Activated CD4-positive, alpha-beta memory T cell treated with anti-CD3 and anti-CD28 coated beads for 36 hours (primary cell): ENCODE measurements at places on chromosomes 5 and 9.
A peak's percentile ranks its signal among the peaks of the same experiment; 100 is the strongest.

DNA sequence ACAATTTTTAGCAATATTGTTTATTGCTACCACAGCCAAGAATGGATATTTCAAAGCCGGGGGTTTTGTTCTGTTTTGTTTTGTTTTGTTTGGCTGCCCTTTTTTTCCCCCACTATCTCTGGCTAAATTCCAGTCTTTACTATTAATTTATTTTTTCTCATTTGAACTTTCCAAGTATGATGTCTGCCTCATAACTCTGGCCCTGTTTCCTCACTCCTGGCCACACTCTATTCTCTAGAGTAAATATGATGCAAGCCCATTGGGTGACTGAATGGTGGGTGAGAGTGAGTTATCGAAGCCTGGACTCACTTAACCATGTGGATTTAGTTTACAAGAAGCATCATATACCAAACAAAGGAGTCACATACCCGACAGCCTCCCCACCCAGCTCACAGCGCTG lies 41.9 kb downstream of the WDR36 start:
- no peak for DNase-seq
- peaks cover 3% of the 10 kb centered on the region for H3K4me1 ChIP-seq
- H3K36me3 ChIP-seq: peaks cover 5% of the 10 kb centered on the region
- peaks cover 3% of the 10 kb centered on the region for H3K27me3 ChIP-seq
- H3K4me3 ChIP-seq: no peak overlapping the region

GRCh38 chr9:113427629-113428028 lies 17.1 kb downstream of the C9orf43 start:
- H3K4me1 ChIP-seq: no peaks in the 10 kb centered on the region
- DNase-seq: no peak
- no peak overlapping the region for H3K27ac ChIP-seq

GRCh38 chr9:69759421-69760277 lies at the start of gene PTAR1:
Gene PTAR1, minus strand, starts transcription at chr9:69760011. Its CDS starts 73 bp downstream, at chr9:69759938.
- no peaks in the 10 kb centered on the region for H3K27me3 ChIP-seq
- peak; percentile 93 for DNase-seq
- H3K4me3 ChIP-seq: peak within 1 kb of the TSS; percentile 92
- peaks cover 13% of the 10 kb centered on the region for H3K36me3 ChIP-seq
- H3K27ac ChIP-seq: peak within 1 kb of the TSS; percentile 89

DNA sequence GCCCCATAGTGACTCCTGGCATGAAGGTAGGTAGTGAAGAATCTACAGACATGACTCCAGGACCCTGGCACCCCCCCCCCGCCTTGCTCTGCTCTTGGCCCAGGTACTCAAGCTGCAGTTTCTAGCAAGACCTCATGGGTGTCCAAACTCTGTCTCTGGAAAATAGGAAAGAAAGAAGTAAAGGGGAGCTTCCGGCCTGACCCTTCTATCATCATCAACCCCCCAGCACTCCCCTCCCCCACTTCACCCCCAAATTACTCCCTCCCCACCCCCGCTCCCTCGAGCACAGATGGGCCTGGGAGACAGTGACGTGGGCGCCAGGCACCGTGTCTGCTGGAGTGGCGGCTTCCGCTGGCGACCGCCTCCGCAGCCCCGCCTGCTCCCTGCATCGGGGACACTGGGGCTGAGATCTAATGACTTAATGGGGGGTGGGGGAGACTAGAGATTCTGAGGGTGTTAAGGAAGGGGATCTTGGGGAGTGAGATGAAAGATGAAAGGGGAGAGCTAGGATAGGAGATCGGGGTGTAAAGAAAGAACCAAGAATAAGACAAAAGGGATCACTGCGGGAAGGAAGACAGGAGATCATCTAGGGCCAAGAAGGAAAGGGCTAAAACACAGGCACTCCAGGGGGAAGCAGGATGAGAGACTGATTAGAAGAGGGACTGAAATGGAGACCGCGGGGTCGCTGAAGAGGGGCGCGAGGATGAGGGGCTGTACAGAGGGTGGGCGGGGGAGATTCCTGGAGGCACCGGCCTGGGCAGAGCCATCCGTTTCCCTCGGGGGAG lies 1.1 kb upstream of the DNAJB5 start:
- peak overlapping the region; percentile 89 for H3K27ac ChIP-seq
- H3K27me3 ChIP-seq: no peaks in the 10 kb centered on the region
- peaks cover 1% of the 10 kb centered on the region for H3K36me3 ChIP-seq
- H3K4me1 ChIP-seq: peaks cover 81% of the 10 kb centered on the region
- peak overlapping the region; percentile 89 for H3K4me3 ChIP-seq
- DNase-seq: peak; percentile 72

DNA sequence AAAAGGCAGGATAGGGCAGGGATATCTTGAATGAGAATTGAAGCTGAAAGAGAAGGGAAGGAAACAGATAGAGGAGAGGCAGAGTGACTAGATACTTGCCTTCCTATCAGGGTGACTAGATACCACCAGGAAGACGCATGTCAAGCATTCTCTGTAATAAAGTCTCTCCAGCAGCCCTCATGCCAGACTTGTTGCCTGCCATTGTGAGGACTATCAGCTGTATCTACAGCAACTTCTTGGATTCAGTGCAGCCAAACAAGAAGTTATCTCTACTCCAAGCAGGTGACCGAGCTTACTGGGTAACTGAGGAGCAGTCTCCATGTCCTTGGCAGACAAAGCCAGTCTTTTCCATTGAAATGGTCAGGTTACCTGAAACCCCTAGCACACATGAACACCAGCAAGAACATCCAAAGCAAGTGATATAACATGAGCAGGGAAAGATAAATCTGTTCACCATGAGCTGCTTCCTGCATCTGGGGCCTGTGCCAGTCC lies 9.3 kb downstream of the SH3RF2 start:
- H3K27me3 ChIP-seq: peaks cover 27% of the 10 kb centered on the region
- H3K4me3 ChIP-seq: no peak overlapping the region
- no peak overlapping the region for H3K27ac ChIP-seq
- peaks cover 29% of the 10 kb centered on the region for H3K4me1 ChIP-seq
- DNase-seq: no peak

DNA sequence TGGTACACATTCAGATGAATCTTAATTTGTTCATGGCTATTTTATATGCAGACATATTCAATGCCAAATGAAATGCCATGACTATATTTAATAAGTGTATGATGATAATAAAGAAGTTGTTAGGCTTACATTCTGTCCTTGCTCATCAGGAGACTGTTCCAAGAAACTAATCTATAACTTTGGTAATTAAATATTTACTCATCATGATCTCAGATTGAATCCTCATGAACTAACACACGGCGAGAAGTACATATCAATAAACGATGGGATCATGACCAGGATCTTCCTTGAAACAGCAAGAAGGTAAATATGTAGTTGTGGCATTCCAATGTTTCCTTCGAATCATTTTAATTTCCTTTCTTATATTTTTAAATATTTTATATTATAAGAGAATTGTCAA lies 12.5 kb upstream of the AGGF1 start:
- H3K4me1 ChIP-seq: peaks cover 3% of the 10 kb centered on the region
- DNase-seq: no peak
- no peak overlapping the region for H3K4me3 ChIP-seq
- H3K36me3 ChIP-seq: no peaks in the 10 kb centered on the region

DNA sequence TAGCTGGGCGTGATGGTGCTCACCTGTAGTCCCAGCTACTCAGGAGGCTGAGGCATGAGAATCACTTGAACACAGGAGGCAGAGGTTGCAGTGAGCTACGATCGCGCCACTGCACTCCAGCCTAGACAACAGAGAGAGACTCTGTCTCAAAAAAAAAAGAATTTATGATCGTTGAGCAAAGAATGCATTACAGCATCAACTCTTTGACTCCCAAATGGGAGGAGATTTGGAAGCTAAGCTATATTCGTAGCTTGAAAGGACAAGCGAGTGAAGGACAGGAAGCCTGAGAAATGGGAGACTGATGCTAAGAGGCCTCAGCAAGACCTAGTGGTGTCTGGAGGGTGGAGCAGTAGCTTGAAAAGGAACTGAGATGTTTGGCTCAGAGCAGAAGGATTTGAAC lies 10.3 kb upstream of the CCIN start:
- H3K4me1 ChIP-seq: peaks cover 12% of the 10 kb centered on the region
- no peak overlapping the region for H3K4me3 ChIP-seq
- DNase-seq: no peak
- no peak overlapping the region for H3K27ac ChIP-seq
- H3K36me3 ChIP-seq: peaks cover 9% of the 10 kb centered on the region
- no peaks in the 10 kb centered on the region for H3K27me3 ChIP-seq

DNA sequence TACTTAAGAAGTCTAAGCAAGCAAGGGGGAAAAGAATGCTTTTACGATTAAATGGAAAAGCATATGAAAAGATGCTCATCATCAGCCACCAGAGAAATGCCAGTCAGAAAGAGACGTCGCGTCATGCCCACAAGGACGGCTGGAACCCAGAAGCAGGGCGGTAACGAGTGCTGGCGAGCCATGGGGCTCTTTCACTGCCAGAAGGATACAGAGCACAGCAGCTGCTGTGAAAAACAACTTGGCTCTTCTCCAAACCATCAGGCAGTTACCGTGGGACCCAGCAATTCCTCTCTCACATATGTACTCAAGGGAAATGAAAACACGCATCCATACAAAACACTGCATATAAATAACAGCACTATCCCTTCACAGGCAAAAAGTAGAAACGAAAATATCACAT lies 95.5 kb downstream of the CAMSAP1 start:
- no peaks in the 10 kb centered on the region for H3K27me3 ChIP-seq
- H3K36me3 ChIP-seq: peaks cover 45% of the 10 kb centered on the region
- H3K27ac ChIP-seq: no peak overlapping the region
- H3K4me1 ChIP-seq: no peaks in the 10 kb centered on the region
- no peak for DNase-seq
- H3K4me3 ChIP-seq: no peak overlapping the region
